ENCODE measurements at places on chromosomes 4 and X.

DNA sequence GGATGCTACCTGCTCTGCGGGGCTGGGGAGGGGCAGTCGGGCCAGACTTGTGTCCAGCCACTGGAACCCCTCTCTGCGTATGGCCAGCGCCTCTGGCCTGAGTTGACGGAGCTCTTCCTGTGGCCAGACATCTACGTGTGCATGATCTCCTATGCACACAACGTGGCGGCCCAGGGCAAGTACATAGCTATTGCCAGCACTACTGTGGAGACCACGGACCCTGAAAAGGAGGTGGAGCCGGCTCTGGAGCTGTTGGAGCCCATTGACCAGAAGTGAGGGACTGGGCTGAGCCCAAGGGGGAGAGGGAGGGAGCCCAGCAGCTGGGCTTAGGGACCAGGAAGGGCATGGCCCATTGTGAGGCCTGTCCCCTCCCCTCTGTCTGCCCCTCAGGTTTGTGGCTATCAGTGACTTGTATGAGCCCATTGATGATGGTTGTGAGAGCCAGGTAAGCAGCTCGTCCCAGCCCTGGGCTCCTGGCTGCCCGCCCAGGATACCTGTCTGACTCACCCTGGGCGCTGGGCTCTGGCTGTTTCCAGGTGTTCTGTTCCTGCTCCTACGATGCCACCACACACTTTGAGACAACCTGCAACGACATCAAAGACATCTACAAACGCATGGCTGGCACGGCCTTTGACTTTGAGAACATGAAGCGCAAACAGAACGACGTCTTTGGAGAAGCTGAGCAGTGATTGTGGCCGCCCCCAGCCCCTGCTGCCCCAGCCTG is 1.8 kb upstream of the FAM50A start:
- no peak for DNase-seq

DNA sequence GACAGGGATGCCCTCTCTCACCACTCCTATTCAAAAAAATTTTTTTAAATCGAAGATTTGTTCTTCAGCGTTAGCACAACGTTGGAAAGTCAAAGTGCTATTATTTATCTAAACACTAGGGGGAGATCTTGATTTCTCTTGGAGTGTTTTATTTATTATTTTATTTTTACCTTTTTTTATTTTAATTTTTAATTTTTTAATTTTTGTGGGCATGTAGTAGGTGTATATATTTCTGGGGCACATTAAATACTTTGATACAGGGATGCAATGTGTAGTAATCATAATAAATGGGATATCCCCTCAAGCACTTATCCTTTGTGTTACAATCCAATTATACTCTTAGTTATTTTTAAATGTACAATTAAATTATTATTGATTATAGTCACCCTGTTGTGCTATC is 37.4 kb upstream of the SLC10A4 start:
- DNase-seq = no peak

DNA sequence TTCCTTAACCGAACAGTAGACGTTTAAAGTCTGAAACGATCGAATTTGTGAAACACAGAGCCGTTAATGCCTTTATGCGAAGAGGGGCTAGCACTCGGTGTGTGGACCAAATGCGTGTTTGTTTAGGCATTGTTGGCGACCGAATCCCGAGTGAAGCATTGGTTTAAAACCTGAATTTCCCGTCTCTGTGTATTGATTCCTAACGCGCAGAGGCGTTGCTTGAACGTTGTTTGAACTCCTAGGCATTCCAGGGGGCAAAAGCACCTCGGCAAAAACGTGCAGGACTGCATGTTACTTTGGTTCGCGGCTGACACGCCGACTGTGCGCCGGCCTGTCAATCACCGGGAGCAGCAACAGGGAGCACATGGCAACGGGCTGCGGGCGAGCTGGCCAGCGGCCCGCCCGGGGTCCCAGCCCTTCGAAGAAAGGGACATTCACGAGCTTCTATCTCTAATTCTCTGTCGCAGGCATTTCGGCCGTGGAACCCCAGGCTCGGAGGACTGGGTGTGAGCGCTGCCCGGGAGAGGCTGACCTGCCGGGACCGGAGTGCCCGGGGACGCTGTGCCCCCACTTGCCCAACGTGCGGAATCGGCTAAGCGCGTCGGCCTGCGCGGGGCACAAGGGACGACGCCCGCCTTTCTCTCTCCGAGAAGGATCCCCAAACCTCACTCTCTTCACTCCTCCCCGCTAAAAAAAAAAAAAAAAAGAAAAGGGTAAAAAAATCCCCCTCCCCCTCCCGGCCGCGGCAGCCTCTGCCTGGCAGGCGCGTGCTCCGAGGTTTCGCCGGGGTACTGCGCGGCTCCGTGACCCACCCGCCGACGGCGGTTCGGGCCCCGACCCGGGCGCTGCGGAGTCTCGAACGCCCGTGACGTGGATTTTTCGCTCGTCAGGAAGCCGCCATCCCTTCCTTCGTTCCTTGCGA is 810 bp downstream of the SPRY1 start:
- DNase-seq = no peak

DNA sequence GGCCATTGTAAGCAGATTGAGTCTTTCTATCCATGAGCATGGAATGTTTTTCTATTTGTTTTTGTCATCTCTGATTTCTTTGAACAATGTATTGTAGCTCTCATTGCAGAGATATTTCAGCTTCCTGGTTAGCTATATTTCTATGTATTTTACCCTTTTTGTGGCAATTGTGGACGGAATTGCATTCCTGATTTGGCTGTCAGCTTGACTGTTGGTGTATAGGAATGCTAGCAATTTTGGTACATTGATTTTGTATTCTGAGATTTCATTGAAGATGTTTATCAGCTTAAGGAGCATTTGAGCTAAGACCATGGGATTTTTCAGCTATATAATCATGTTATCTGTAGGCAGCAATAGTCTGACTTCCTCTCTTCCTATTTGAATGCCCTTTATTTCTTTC is 154.6 kb downstream of the GUCY2F start:
- no peak for DNase-seq

- no peak for DNase-seq
These were observed 76.8 kb downstream of the DTHD1 start for GRCh38 chr4:36358173-36358572.

Data from stimulated activated CD4-positive, alpha-beta T cell treated with anti-CD3 and anti-CD28 coated beads, Interleukin-1b, Interleukin-23, amount 100 ng/mL, for 4 hours (primary cell).